ENCODE measurements at places on chromosomes 2 and 18.
A peak's percentile ranks its signal among the peaks of the same experiment; 100 is the strongest.

DNA sequence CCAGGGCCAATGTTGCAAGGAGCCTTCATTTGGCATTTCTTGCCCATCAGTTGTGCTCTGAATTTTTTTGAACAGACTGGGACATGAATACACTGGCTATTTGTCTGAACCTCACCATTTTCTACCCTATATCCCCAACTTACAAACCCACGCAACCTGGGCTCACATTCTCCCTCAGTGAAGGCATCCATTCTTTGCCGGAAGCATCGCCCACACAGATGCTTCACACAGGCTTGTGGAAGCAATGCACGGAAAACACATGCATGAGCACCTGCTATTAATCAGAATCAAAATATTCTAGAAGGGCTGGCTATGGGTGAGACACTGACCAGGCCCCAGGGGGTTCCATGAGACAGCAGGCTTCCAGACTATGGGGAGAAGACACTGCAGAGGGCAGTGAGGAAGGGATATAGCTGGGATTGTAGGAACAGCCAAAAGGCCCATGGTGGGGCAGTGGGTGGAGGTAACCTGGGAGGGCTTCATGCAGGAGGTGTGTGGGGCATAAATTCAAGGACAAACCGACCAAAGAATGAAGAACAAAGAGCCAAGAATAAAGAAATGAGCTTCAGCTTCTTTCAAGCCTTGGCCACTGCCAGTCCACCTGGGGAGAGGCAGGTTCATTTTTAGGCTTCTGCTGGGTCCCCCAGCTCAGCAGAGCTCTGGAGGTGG, 261.5 kb downstream of the CELF4 start:
- no peak for DNase-seq

DNA sequence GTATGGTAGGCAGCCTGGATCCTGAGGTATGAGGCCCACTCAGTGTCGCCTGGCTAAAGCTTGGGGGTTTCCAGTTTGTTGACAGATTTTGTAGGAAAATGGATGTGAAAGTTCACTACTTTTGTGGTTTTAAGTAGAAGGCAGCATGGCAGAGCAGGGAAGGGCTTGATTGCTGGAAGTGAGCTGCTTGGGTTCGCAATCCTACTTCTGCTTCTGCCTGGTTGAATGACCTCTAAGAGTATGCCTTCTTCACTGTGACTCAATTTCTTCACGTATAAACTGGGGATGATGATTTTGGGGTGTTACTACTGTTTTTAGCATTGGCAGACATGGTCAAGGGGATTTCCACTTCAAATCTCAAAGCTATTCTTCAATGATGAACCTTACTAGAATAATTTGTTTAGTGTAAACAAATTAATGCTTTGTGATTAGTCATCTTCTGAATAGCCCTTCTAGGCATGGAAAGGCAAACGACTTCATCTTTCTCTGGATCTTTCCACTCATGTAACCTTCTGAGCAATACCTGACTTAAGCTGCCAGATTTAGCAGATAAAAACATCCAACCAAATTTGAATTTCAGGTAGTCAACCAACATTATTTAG, 13.2 kb downstream of the BMP10 start:
- DNase-seq: peak; percentile 81

- no peak for DNase-seq
These were observed 61.7 kb upstream of the IL1R2 start for GRCh38 chr2:101930019-101930418.

GRCh38 chr2:240374085-240374907, 61.2 kb upstream of the GPC1 start:
- DNase-seq: no peak

DNA sequence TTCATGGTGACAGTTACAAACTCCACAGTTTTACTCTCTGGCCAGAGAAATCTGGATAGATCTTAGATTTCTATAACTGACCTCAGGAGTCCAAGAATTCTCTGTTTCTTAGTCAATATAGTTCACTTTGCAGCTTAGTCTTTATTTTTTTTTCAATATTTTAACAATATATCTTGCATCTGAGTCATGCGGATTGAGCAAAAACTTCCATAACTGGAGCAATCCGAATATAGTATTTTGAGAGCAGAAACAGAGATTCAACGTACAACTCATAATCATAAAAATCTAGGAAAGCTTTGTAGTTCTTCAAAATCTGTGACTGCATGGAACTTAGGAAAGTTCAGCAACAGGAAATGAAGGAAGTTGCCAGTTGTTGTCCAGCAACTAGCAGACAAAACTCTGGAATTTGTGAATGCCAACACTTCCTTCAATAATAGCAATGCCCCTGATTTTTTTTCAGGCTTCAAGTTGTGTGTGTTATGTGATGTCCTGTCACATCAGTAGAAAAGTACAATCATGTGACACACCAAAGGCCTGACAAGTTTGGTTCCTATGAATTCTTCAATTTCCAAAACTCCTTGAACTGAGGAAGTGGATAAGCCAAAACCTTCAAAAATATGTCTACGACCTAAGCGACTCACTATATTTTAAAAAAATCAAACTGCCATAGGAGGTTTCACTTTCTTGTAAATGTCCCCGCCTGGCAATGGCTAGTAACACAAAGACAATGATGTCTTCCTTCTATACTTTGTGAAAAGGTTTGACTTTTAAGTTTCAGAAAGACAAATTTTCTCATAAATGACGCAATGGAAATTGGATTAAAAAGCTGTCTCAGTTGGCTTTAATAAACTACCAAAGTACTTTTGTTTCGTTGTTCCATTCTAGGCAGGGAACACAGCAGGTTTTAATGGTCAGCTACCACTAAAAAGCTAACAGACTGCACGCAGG, 510.6 kb downstream of the ERBB4 start:
- no peak for DNase-seq

DNA sequence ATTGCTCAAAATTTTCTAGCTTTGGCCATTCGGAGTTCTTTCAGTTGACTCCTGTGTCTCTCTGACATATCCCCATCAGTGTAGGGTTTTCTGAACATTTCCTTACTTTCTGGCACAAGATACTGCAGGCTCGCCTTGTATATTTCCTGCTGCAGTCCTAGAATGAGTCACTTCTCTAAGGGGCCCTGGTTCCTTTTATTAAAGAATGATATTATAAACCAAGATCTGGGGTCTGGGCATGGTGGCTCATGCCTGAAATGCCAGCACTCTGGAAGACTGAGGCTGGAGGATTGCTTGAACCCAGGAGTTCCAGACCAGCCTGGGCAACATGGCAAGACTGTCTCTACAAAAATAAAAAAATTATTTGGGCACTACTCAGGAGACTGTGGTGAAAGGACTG, 3.0 kb upstream of the RPL37A start:
- DNase-seq: peak; percentile 70

GRCh38 chr2:151803811-151804210, 24.4 kb downstream of the ARL5A start:
- no peak for DNase-seq

DNA sequence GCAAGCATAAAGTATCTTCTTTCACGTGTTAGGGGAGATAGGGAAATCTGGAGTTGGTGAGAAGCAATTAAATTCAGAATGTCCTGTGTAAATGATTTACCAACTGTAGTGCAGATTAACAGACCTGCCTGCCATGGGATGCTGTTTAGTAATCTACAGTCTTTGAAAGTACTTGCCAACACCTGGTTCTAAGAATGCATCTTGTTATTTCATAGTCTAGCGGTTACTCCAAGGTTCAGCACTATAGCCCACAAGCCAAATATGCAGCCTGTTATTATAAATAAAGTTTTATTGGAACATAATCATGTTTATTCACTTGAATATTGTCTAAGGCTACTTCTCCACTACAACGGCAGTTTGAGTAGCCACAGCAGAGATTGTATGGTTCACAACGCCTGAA, 100.8 kb downstream of the OSBPL6 start:
- no peak for DNase-seq

DNA sequence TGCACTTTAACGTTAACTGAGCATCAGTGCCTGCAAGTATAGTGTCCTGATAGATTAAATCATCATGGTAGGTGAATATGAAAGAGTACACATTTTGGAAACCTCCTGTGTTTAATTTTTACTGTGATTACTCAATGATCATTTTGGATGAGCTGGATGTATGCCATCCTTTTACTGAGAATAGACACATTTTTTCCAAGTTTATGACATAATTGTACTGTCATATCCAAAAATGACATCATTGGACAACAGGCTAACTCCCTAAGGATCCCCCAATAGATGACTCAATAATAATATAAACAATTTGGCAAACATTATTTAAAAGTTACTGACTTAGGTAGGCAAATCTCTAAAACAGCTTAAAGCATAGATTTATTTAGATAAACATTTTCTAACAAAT, 410.8 kb upstream of the REG3G start:
- DNase-seq: no peak

DNA sequence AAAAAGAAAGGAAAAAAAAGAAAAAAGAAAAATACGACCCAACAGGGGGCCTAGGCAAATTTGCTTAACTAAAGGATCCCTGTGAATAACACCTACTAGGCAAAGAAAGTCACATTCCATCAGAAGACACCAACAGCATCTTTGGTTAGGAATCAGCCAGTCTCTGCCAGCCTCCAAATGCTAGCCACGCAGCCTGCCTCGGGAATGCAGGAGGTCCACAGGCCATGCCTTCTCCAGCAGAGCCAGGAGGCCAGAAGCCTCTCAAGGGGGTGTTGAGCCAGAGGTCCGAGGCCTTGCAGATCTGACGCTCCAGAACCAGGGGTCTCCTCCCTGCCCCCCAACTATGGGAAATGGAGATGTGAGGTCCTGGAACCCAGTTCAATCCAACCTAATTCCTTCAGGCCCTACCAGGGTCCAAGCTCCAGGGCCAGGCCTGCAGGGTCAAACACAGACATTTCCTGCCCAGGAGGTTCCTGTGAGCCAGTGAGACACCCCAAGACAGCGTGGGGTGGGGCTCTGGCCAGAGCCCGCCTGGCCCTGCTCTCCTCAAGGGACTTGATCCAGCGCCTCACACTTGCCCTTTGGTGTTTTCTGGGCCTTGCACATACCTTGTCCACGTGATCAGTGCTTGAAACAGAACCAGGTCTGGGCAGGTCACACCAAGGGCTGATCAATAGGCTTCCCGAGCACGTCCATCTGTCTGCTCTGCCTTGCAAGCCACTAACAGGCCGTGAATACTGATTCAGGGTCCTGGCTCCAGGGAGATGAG, 289.6 kb upstream of the ID2 start:
- DNase-seq: no peak

DNA sequence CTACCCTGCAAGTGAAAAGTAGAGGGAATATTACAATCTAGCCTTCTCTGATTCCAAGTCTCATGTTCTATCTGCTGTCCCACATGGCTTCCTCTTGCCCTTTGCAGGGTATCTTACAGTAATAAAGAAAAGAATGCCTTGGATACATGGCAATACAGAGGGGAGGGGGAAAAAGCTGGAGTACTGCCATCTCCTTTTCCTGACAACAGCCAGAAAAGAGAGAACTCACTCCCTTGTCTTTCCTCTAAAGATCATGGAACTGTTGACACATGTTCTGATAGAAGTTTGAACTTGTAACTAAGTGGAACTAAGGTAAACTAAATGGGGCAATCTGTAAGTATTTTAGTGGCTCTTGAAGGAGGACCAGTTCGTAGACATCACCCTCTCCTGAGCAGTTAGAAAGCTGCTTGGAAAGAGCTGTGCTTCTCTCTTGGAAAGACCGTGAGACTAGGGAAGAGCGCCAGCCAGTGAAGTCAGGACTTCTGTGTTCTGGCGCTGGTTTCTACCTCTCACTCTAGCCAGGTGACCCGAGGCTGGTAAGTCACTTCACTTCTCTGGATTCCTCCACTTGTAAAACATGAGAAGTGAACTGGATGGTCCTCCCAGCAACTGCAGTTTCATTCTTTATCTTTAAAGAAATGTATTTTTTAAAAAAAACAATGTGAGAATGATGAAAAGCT, 242.3 kb upstream of the FOSL2 start:
- no peak for DNase-seq

GRCh38 chr2:176872406-176872805, 340.2 kb upstream of the HNRNPA3 start:
- no peak for DNase-seq

GRCh38 chr2:151367571-151367970, 10.2 kb downstream of the TNFAIP6 start:
- DNase-seq: no peak

DNA sequence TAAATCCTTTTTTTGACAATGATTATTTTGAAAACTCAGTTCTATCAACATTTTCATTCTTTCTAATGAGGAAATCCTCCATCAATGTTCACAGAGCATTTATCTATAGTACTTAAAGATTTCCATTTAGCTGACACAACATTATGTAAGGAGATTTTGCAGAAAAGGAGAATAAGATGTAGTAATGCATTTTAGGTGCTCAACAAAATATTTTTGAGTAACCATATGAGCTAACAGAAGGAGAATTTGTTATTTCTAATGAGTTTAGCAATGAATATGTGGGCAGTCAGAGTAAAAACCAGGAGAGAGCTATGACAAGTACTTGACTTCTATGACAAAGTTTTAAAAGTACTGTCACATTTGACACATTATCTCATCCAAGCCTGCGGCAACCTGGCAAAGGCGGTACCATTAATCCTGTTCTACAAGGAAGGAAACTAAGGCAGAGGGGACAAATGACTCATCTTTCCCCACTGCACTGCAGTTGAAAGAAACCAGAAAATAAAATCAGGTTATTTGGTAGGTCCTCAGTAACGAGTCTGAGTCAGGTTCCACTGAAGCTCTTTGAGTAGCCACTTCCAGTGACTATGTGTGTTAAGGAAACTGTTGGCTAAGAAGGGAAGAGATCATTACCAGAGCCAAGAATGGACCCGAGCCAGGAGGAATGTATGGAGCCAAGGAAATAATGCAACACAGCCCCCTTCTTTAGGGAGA, 134.1 kb upstream of the ITGB6 start:
- DNase-seq: no peak

GRCh38 chr2:205698286-205699268, 16.3 kb downstream of the NRP2 start:
- DNase-seq: peak; percentile 83

DNA sequence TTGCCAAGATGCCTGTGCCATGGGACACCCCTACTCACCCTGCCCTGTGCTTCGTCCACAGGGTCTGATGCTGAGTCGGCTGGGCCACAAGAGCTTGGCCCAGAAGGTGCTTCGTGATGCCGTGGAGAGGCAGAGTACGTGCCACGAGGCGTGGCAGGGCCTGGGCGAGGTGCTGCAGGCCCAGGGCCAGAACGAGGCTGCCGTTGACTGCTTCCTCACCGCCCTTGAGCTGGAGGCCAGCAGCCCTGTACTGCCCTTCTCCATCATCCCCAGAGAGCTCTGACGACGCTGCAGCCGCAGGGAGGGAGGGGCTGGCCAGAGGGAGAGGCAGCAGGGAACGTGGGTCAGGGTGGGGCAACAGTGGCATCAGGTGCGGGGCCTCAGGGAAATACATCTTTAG, 81.5 kb downstream of the STPG4 start:
- no peak for DNase-seq

DNA sequence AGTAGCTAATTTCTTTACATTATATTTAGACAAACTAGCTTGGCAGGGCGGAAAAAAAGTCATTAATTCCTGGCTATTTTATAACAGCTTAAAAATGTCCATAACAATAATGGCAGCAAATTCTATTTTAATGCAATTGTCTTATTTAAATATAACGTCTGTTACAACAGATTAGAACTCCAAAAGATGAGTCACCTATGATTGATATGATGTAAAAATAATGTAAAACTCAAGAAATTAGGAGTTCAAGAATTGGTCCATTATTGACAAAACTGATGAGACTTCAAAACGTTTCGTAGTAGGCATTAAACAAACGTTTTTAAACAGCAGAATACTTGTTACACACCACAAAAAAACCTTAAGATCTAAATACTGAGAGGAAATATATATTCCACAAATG, 2.7 kb downstream of the XPO1 start:
- DNase-seq: no peak
